ENCODE measurements at places on chromosomes 12 and 14. TPM values are rescaled to one million over a fixed set of nuclear protein-coding genes. Genes with fewer than 3 reads are reported as not detected.

TAS2R43 gene
- total RNA-seq, result 0.31 TPM

B4GALNT3 gene
- 5.1 TPM for total RNA-seq

ESRRB gene
- total RNA-seq, result 0.13 TPM

SLC5A8 gene
- total RNA-seq, result not detected

SIX1 gene
- total RNA-seq, result 0.17 TPM

ACRBP gene
- total RNA-seq, result not detected

AQP2 gene
- total RNA-seq, result not detected

DPPA3 gene
- not detected for total RNA-seq

RNASE7 gene
- 33.3 TPM for total RNA-seq

KRT81 gene
- 176 TPM for total RNA-seq

ABCD2 gene
- under 0.01 TPM for total RNA-seq

TMTC2 gene
- 23.8 TPM for total RNA-seq

SOAT2 gene
- not detected for total RNA-seq

DMAC2L gene
- 12.9 TPM for total RNA-seq

AQP5 gene
- total RNA-seq, result 0.50 TPM

GAS2L3 gene
- total RNA-seq, result 4.0 TPM

TGM1 gene
- 7.5 TPM for total RNA-seq

SSTR1 gene
- total RNA-seq, result not detected

HCAR1 gene
- 5.5 TPM for total RNA-seq

KCNC2 gene
- not detected for total RNA-seq

NFATC4 gene
- 9.0 TPM for total RNA-seq

LRP1-AS gene
- not detected for total RNA-seq

PZP gene
- total RNA-seq, result not detected

RIMKLB gene
- 27.2 TPM for total RNA-seq

RPS6KL1 gene
- 0.17 TPM for total RNA-seq

ASPG gene
- total RNA-seq, result not detected

RHEBL1 gene
- 1.7 TPM for total RNA-seq

TSPAN19 gene
- total RNA-seq, result 0.24 TPM

PRICKLE1 gene
- total RNA-seq, result 43.2 TPM

ARMH4 gene
- total RNA-seq, result 3.3 TPM

IRAK3 gene
- total RNA-seq, result 0.50 TPM

E2F7 gene
- total RNA-seq, result 35.4 TPM

RAD9B gene
- total RNA-seq, result 2.5 TPM

PAH gene
- not detected for total RNA-seq
